Erythroblast (primary cell): ENCODE measurements at places on chromosomes 2 and 18.

- DNase-seq: no peak
These were observed 505.4 kb upstream of the DDX18 start for GRCh38 chr2:117308861-117309770.

DNA sequence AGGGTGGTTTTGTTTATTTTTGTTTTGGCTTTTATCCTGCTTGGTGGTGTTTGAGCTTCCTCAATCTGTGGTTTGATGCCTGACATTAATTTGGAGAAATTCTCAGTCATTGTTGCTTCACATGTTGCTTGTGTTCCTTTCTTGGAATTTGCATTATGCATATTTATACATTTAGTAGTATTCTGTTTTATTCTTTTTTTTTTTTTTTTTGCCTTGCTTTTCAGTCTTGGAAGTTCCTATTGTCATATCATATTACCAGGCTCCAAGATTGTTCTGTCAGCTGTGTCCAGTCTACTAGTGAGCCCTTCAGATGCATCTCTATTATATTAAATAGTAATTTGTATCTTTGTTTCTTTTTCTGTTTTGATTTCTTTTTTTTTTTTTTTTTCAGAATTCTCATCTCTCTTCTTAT, 77.0 kb downstream of the EPC2 start:
- DNase-seq: no peak

DNA sequence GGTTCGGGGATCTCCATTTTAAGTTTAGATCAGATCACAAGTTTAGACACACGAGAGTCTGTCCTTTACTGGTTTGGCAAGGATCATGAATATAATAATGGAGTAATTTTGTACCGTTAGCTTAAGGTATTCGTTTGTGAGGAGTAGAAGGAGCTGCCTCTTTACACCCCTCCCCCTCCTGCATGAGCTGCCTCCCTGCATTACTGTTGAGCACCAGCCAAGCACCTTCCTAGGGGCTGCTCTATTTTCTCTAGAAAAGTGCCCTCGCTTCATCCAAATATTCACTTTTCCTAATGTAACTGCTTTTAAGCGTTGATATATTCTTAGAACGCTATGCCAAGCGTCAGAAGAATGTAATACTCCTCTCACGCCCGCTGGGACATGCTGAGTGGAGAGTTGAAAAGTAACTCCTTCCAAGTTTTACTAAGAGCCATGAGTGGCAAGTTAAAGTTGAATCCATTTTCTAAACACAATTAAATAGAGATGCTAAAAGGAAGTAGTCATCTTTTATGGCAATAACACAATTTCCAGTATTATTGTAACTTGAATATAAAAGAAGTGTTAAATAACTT, 25.4 kb upstream of the SCN7A start:
- DNase-seq: no peak

DNA sequence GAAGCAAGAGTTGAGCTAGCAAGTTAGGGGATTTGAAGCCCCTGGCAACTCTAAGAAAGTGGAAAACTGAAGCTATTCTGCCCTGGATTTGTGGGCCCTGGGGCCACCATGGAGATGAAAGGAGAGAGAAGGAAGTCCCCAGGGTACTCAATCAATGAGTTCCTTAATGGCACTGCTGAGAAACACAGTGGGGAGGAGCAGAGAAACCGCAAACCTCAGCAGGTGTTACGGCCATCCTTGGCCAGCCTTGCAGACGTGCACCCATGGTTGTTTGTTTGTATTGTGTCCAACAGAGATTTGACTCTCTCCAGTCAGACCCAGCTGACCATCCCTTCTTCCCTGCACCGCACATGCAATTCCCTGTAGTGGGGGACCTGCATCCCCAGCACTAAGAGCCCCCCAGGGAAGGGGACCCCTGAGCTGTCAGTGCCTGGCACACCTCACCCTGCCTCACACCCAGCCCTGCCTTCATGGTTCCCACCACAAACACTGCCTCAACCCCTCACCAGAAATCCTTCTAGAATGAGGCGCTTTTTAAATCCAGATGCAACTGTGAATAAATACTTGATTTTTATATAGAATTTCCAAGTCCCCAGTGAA, 255.3 kb downstream of the SH3BP4 start:
- DNase-seq: no peak

DNA sequence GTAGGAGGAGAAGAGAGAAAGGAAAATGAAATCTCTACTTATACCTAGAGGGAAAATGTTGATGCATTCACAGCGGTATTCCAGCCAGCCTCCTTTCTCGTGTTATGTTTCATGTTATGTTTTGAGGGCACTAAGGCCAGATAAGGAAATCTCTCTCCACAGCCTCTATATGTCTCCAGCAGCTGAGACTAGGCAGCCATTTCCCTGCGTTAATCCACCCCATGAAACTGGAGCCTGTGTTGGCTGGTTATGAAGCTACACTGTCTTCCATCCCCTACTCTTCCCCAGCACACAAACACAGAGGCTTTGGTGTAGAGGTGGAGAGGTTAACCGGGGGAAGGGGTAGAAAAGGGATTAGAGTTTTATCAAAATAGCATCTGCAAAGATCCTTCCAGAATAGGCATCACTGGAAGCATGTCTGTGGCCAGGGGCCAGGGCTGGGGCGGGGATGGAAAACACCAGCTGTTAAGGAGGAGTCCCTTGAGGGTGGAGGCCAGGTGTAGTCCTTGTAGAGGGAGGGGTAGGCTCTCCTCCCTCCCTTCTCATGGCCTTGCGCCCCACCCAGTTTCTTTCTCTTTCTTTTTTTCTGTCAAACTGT, 100.9 kb upstream of the TNP1 start:
- DNase-seq: no peak

DNA sequence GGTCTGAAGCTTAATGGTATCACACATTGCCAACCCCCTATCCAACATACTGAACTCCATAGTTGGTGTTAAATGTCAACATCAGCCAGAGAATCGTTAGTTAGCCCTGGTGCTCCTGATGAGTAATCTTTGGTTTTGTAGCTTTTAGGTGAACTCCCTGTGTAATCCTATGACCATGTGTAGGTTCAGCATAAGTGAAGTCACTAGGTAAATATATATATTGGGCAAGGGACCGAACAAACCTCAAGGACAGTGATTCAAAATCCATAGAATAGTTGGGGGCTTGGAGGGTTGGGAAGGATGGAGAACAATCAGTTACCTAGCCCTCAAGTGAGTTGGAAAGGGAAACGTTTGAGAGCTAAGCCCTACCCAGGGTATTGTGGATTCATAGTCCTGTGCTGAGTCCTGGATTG, 16.0 kb upstream of the AP1S3 start:
- no peak for DNase-seq
